ENCODE measurements at places on chromosomes 2 and 18. TPM values are rescaled to one million over a fixed set of nuclear protein-coding genes. Genes with fewer than 3 reads are reported as not detected.

DNA sequence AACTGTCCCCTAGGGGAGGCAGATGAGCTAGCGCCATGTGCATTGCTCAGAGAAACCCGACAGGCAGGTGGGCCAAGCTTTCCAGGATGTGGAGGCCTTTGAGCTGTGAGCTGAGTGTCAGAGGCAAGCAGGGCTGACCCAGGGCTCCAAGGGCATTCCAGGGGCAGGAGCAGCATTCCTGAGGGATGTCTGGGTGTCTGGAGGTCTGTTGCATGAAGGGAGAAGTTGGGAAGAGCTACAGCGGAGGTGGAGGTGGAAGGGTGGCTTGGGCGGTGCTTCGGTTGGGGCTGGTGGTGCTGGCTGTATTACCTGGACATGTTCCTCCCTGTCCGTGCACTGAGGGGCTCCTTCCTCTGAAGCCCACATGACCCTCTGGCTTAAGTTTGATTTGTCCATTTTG, 102.8 kb downstream of the RNF144A start:
- no peak for DNase-seq

LAMA1 gene
- total RNA-seq, result 1.8 TPM

GPBAR1 gene
- total RNA-seq, result 0.31 TPM

- DNase-seq, result no peak
Observed at GRCh38 chr2:45289997-45290709, 280.9 kb upstream of the SIX2 start.

LBX2 gene
- total RNA-seq, result not detected

PCARE gene
- 0.04 TPM for total RNA-seq

DNA sequence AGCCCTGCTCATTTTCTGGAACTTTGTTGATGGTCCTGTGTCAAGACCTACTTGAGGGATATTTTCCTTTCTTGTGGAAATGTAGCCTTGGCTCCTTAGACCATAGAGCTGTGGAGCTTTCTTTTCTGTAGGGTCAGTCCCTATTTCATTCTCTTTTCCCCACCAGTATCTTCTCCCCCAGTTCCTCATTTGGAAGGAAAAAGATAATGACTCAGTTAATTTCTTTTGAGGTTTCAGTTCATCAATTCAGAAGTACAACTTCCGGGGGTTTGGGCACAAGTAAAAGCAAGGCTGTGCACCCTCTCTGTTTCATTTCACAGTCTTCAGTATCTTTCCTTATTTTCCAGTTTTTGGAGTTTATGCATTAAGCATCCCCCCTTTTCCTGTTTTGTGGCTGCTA, 70.7 kb downstream of the CDC42EP3 start:
- no peak for DNase-seq

DNA sequence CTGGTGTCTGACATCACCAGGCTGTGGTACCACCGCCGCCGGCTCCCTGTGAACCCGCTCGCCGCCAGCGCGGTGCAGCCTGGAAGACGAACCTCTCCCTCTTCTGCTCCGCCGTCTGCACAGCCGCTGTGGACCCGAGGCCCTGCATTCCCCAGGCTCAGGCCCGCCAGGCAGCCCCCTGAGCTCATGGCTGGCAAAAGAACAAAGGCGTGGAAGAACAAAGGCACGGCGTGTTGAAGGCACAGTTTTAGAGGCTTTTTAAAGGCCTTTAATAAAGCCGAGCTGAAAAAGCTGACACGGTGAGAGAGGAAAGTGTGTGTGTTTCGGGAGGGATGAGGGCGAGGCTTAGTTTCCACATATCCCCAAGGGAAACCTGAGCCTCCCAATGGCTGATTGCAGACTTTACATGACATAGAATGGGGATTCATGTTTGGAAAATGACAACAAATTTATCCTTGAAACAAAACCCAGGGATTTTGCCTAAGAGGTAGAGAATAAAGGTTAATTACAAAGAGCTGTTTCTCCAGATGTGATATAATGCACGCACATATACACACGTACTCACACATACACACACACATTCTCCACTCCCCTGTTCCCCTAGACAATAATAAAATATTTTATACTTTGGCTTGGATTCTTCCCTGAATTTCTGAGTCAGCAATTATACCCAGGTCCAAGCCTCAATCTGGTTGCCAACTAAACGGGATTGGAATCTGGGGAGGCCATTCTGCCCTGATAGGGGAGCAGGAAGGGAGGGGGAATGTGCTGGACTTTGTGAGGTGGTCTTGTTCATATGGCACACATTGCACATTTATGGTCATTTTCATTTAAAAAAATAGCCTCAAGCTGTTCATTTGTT, 39.7 kb downstream of the RFX8 start:
- no peak for DNase-seq

AMER3 gene
- not detected for total RNA-seq

- DNase-seq, result peak; percentile 53
Observed at GRCh38 chr2:43226955-43227829, 786 bp upstream of the ZFP36L2 start.

DNA sequence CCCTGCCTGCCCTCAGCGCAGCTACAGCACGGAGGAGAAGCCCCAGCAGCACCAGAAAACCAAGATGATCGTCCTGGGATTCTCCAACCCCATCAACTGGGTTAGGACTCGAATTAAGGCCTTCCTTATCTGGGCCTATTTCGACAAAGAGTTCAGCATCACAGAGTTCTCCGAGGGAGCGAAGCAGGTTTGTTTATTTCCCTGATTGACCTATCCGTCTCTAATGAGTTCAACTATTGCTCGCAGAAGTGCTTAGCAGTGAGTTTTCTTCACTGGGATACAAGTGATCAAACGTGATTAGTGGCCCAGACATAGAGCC, 639 bp downstream of the MAIP1 start:
- DNase-seq, result no peak

DNA sequence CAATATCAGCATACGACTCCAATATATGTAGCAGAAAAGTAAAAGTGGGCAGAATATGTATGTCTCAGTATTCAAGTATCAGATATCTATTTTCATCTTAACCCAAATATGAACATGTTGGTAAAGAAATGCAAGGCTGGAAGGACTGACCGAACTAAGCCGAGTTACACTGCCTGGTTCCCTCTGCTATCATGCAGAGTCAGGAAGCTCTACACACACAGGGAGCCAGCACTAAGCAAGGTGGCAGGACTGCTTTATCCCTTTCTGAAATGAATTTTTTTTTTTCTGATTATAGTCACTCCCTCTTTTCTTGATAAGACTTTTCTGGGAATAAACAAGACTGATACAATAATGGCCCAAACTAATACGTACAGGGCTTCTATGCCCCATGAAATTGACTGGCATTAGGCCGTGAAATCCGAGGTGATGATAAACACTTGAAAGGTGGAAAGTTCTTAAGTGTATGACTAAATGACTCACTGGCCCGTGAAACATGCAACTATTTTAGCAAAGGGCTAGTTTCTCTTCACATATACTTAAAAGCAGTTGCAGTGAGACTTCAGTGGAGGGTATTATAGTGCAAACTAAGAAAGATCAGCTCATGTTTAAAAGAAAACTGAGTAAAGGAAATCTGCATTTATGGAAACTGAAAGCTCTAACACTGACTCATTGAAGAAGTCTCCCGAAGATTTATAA, 14.9 kb downstream of the DPP4 start:
- DNase-seq, result no peak

- DNase-seq, result no peak
Observed at GRCh38 chr2:238560234-238560633, 133.5 kb downstream of the ASB1 start.

DNA sequence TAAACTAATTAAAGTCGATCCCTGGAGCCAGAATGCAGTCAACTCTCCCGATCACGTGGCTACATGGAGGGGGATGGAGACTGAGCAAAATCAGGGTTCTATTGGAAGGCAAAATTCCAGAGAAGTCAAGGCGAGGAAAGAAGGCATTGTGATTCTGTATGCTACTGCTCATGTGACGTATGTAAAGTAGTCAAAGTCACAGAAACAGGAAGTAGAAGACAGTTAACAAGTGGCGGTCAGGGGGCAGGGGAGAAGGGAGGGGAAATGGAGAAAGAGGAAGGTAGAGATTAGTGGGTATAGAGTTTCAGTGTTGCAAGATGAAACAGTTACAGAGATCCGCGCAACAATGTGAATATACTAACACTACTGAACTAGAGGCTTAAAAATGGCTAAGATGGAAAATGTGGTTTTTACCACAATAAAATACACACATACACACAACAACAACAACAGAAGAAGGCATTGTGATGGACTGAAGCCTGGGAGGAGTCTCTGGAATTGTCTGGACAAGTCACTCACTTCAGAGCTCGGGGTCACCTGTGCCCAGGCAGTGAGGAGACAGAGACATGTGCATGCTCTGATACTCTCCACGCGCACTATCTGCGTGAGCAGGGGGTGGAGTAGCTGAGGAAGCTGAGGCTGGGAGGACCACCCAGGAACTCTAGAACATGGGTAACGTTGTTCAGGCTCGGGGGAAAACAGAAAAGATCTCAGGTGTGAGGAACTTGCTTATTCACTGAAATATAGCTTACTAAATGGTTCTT, 89.9 kb upstream of the CDCA7 start:
- peak; percentile 9 for DNase-seq

- no peak for DNase-seq
Observed at GRCh38 chr2:26184121-26184520, 11.2 kb downstream of the GAREM2 start.

- DNase-seq, result no peak
Observed at GRCh38 chr18:79507546-79508480, 112.1 kb downstream of the NFATC1 start.

GRCh38 chr2:136538489-136538888, 226.9 kb upstream of the THSD7B start:
- DNase-seq, result no peak

- no peak for DNase-seq
Observed at GRCh38 chr2:135925571-135925970, 49.3 kb upstream of the MCM6 start.

DNA sequence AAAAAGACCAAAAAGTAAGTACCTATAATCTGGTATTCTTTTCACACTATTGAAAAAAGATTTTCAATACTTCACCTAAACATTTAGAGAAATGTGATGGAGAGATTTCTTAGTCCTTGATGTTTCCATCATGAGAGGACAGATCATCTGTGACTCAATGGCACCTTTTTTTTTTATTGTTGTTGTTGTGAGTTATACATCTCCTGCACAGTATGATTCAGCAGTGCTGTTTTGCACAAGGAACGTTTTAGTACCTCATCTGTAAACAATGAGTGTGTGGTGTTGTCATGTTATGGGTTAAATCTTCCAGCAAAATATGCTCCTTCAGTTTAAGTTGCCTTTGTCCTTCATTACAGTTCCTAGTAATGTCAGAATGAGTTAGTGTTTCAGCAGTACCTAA, 2.2 kb downstream of the KIAA1328 start:
- no peak for DNase-seq

DNA sequence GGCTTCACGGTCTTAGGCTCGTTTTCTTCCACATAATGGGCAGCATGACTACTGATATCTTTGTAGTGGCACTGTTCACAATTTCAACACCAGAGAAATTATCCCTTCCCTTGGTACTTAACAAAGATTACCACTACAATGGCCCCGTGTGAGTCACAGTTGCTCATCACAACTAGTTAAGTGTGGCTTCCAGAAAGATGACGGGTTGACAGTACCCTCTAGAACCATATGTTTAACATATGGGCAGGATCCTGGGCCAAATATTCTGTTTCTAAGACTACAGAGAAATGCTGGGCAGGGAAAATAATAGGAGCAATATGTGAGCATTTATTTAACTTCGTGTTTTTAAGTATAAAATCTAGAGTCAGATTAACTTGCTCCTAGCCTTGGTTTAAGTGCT, 780.1 kb upstream of the LINC00305 start:
- no peak for DNase-seq

DNA sequence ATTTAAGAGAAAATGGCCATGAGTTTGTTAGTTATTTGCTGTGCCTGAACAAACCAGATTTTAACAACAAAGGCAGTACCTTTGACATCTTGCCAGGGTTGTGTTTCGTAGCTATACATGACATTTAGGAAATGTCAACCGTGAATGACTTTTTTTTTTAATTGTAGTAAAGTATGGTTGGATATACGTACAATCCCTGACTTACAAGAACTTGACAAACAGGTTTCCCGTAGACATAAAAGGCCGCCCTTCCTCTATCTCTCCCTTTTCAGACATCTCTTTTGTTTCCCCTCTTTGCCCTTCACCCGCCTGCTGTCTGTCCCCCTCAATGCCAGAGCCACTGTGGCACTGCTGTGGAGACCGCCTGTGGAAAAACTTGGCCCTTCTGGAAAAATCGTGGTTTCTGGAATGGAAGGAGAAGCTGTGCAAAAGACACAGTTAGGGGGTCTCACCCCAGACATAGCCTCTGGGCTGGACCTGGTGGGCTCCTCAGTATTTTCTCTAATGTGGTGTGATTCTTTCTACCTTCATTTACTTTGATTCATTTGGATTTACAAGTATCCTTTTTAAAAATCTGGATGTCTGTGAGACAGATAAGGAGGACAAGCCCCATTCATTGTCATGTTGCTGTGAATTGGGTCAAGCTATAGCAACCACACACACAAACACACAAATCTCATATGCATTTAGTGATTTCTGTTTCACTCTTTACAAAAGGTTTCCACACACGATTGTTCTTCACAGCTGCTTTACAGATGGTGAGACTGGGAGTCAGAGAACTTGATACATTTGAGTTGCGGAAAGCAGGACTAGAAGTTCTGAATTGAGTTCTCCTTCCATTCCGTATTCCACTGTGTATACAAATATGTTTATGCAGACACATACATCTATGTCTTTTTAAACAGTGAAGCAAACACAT, 48.6 kb downstream of the SPATS2L start:
- DNase-seq, result no peak

DNA sequence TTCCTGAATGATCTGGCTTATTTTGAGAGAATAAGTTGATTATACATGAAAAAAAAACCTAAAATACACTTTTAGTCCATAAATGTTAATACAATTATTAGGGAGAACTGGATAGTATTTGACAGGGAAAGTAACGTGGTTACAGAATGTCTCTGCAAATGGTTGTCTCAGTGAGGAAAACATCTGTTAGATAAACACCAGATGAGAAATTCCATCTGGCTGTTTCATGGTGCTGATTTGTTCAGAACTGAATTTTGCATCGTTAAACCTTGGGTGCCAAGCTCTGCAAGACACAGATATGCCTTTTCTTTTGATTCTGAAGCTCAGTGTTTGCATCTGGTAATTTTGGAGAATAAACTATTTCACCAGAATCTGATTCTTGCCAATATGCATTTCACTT, 90.4 kb downstream of the SCN3A start:
- no peak for DNase-seq
